ENCODE measurements at places on chromosomes 2 and 18. TPM values are rescaled to one million over a fixed set of nuclear protein-coding genes. Genes with fewer than 3 reads are reported as not detected.

The AUP1 gene
- 137 TPM for total RNA-seq

The SERPINB2 gene
- not detected for total RNA-seq

The PKP4 gene
- total RNA-seq, result 83.7 TPM

The CHRNG gene
- not detected for total RNA-seq

The PTPN18 gene
- total RNA-seq, result 51.5 TPM

The MAPK4 gene
- total RNA-seq, result 3.1 TPM

Data from tibial nerve (tissue), 4 donors.